Activated T-cell treated with anti-CD3 and anti-CD28 coated beads for 24 hours (primary cell): ENCODE measurements at places on chromosomes 12 and 14.
A peak's percentile ranks its signal among the peaks of the same experiment; 100 is the strongest.

DNA sequence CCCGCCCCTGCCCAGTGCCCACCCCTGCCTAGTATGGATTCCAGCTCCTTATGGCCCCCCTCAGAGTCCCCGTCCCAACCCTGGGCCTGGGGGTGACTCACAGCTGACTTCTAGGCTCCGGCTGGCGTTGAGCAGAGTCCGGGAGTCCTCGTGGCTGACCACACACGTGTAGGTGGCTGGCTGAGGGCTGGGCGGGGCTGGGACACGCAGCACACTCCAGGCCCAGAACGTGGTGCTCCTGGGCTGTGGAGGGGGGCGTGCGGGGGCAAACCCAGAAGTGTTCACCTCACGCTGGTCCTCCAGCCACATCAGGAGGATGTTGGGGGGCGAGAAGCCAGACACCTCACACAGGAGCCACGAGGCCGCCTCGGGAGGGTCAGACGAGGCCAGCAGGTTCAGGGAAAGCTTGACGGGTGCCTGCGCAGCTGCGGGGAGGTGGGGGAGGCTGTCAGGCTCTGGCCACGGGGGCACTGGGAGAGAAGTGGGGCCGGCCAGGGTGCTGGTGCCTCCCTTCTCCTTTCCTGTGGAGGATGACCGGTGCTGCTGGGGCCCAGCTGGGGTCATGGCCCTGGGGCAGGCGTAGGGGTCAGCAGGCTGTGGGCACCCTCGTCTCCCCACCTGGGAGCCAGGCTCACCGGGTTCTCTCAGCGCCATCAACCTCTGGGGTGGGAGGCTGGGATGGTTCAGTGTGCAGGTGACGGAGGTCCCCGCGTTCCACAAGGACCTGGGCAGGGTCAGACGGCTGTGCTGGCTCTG lies 314.1 kb downstream of the TMEM121 start:
- DNase-seq, result no peak

GRCh38 chr14:81401420-81402122 lies 1.4 kb upstream of the STON2 start:
- no peak for DNase-seq

GRCh38 chr12:31474751-31475150 lies 116.2 kb downstream of the DENND5B start:
- no peak for DNase-seq

DNA sequence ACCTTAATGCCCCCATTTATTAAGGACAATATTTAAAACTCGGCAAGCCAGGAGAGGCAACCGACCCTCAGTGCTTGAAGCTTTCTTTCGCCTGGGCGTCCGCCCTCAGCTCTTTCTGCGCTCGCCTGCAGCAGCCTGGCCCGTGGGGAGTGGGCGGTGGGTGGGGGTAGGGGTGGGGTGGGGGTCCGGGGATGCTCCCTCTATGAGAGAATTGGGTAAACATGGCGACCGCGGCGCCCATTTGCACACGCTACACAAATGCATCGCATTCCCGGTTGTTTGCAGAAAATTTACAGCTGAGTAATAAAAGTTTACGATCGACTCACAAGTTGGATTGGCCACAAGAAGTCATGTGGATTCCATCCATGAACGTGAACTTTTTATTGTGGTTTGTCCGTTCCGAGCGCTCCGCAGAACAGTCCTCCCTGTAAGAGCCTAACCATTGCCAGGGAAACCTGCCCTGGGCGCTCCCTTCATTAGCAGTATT lies 7.7 kb downstream of the HOXC8 start:
- DNase-seq, result no peak

GRCh38 chr14:59631237-59631636 lies 54.6 kb upstream of the CCDC175 start:
- no peak for DNase-seq

DNA sequence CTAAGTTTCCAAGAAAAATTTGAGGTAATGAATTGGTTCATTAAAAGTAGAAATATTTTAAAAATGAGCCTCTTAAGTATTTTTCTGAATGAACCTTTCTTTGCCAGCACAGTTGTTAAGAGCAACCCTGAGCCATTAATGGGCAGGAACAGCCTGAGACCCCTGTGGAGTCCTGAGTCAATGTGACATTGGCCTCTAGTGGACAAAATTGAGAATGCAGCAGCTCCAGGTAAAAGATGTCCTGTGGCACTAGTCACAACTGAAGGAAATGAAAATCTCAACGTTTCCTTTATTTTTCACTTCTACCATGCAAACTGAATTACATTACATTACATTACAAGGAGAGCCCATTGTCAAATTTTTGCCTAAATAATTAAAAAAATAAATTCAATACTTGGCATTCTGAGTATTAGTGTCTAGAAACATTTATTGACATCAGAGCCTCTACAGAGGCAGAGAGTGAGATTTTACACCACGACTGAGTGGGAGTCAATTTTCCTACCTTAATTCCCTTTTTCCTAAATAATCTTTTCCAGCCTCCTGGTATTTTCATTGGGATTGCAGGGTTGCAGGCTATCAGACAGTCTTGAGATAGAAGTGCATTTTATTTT lies 135.7 kb downstream of the PPM1H start:
- DNase-seq, result peak; percentile 30

GRCh38 chr14:49905989-49906388 lies 13.1 kb downstream of the ARF6 start:
- DNase-seq, result no peak

GRCh38 chr12:90627180-90627896 lies 327.6 kb downstream of the CCER1 start:
- no peak for DNase-seq

GRCh38 chr12:106233011-106233410 lies 14.8 kb downstream of the CKAP4 start:
- DNase-seq, result no peak

DNA sequence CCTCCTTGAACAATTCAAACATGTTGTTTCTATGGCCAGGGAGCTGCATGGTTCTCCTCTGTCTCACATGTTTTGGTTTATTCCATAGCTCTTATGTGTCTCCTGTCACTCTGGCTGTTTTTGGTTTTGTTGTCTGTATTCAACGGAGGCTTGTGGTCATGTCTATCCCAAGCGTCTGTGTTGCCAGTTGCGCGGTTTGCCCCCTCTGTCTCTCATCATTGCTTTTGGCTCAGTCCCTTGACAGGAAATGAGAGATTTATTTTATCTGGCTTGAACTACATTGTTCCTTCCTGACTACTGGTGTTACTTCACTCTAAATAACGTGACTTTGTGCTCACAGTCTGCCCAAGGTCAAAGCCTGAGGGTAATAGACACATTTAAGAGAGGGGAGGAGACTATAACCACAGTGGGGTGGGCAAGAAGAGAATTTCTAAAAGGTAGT lies 96.4 kb upstream of the SOX5 start:
- no peak for DNase-seq

- DNase-seq, result no peak
Measured at GRCh38 chr12:95083938-95084337, 10.5 kb upstream of the NR2C1 start.

DNA sequence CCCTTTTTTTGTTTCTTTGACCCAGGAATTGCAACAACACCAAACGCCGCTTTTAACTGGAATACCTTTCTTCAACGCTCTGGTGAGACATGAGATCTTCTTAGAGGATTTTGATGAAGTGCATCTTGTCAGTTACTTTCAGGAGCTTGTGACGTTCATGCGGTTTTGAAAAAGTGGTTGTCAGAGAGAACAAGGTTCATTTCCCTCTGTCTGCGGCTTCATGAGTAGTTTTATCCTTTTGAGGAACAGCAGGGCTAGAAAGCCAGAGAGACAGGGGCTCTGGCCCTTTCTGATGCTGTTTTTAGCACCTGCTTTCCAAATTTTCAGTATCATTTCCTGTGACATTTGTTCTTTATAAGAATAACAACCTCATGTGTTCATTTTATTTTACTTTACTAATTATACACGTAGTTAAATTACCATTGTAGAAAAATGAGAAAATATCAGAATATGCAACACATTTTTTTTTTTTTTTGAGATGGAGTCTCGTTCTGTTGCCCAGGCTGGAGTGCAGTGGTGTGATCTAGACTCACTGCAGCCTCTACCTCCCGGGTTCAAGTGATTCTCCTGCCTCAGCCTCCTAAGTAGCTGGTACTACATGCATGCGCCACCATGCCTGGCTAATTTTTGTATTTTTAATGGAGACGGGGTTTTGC lies 61.8 kb downstream of the GLT1D1 start:
- peak; percentile 30 for DNase-seq
